ENCODE measurements at places on chromosomes 11 and 22.

DNA sequence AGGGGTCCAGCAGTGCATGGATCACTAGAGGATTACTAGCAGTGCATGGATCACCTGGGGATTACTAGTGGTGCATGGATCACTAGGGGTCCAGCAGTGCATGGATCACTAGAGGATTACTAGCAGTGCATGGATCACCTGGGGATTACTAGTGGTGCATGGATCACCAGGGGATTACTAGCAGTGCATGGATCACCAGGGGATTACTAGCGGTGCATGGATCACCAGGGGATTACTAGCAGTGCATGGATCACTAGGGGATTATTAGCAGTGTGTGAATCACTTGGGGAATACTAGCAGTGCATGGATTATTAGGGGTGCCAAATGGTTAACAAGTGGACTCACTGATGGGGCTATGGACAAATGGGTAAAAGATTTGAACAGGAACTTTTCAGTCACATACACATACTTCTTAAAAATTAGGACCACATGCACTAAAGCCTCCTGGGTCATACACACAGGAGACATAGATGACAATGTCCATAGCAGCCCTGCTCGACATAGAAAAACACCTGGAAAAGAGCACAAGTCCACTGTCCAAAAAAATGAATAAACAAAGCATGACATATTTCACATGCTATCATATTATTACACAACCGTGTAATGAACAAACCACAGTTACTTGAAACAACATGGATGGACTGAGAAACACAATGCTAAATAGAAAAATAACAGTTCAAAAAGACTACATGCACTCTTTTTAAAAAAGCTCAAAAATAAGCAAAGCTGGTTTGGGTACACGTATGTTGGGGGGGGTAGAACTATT, 109.8 kb downstream of the CD44 start:
- DNase-seq = no peak

DNA sequence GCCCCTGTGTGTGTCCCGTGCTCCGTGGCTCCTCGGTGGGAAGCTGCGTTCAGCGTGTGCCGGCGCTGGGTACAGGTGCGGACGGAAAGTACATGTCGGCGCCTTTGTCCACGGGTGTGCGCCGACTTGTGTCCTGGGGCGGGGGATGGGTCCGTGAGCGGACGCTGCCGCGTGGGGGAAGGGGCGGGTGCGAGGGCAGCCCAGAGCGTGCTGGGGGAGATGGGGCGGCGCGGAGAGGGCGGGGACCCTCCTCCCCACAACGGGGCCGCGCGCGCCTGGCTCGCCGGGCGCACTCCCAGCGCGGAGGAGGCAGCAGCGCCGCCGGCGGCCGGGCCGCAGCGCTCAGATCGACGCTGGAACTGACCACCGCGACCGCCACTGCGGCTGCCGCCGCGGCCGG, 33.6 kb upstream of the RELT start:
- peak; percentile 86 for DNase-seq

DNA sequence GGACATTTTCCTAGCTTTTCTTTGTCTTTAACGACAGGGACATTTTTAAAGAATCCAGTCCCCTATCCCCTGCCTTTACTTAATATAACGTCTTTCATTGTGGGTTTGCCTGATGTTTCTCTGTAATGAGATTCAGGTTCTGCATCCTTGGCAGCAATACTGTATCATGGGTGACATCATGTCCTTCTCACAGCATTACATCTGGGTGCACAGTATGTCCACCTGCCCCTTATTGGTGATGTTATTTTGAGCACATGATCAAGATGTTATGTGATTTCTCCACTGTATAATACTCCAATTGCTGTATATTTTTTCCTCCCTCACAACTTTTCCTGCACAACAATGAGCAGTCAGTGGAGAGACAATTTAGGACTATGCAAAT, 9.7 kb upstream of the STK33 start:
- no peak for DNase-seq

DNA sequence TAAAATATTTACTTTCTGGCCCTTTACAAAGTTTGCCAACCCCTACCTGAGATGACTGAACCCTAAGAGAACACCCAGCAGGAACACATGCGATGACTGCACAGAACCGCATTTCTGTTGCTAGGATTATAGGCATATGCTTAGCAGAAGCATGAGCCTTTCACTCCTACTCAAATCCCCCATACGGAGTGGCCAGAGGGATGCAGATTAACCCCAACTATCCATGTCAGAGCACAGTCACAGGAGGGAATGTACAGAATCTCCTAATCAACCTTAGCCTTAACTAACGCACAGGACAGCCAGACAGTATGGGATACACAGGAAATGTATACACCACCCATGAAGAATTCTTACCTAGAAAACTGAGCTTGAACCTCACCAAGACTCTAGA, 6.2 kb downstream of the HPS4 start:
- DNase-seq = no peak

- DNase-seq = no peak
Observed at GRCh38 chr11:25702417-25702816, 629.5 kb upstream of the ANO3 start.

- peak; percentile 8 for DNase-seq
Observed at GRCh38 chr11:84681456-84681855, 945.7 kb downstream of the DLG2 start.

DNA sequence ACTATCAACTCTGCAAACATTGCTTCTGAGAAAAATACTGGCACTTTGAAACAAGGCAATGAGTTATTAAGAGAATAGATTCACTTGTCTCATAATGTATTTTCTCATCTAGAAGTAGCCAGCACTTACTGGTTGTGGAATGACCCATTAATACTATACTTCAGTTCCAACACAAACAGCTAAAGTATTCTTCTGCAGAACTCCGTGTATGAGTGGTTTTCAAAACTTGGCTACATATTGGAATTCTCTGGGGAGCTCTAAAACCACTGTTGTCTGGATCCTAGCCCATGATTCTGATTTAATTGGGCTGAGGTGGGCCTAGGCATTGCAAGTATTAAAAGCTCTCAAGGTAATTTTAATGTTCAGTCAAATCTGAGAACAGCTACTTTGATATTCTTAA, 1416.4 kb upstream of the RAG2 start:
- DNase-seq = no peak

DNA sequence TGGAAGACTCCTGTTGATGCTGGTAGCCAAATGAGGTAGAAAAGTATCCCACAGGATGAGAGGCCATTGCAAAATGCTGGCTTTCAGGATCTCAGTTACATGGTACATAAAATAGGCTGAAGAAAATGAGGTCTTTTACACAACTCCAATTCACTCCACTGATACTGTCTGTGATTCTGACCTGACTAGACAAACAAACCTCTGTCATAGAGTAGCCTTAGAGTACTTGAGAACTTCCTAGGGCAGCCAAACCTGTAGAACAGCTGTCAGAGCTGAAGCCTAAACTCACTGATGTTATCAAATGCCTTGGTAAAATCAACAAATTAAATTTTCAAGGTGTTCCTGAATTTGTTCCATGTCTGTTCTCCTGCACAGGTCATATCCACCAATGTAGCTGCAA, 26.2 kb upstream of the POGLUT3 start:
- no peak for DNase-seq

DNA sequence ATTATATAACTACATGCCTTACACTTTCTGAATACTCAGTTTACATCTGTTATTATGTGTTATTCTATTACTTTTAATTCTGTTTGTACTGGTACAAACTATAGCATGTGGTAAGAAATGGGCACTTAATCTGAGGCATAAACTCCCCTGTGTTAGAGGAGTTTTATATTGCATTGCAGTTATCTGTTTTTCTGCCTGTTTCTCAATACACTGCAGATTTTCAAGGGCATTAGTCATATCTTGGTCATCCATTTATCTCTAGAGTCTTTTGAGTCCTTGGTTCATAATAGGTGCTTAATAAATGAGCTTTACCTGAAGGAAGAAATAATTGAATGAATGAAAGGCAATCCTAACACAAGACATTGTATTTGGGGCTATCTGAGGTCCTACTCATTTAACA, 182.9 kb upstream of the CTSC start:
- no peak for DNase-seq

- DNase-seq = no peak
Observed at GRCh38 chr22:27397954-27398342, 403.6 kb downstream of the MN1 start.

- no peak for DNase-seq
Observed at GRCh38 chr22:39177456-39177775, 24.9 kb upstream of the CBX7 start.

DNA sequence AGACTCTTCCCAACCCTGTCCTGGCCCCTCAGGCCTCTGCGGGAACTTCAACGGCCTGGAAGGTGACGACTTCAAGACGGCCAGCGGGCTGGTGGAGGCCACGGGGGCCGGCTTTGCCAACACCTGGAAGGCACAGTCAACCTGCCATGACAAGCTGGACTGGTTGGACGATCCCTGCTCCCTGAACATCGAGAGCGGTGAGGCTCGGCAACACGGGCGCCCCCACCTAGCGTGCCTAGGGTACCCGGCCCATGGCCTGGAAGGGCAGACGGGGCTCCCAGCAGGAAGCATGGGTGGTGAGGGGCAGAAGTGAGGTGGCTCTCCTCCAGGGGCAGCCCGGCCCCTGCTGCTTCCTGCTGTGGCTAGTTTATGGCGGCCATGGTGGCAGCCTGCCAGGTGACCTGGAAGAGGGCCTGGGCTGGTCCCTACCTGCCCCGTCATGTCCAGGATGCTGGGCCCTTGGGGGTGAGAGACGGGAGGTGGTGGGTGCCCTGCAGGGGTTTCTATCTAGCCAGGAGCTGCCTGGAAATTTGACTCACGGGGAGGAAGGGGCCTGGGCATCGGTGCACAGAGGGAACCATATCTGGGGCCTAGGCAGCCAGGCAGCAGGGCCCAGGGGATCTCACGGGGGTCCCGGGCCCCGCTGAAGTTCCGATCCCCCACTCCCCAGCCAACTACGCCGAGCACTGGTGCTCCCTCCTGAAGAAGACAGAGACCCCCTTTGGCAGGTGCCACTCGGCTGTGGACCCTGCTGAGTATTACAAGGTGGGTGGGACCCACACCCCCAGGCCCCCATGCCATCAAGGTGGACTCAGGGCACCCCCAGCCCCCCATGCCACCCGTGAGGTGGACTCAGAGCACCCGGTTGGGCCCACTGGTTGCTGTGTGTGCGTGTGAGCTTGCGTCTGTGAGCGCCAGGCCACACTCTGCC, 9.2 kb downstream of the MUC2 start:
- DNase-seq = no peak

DNA sequence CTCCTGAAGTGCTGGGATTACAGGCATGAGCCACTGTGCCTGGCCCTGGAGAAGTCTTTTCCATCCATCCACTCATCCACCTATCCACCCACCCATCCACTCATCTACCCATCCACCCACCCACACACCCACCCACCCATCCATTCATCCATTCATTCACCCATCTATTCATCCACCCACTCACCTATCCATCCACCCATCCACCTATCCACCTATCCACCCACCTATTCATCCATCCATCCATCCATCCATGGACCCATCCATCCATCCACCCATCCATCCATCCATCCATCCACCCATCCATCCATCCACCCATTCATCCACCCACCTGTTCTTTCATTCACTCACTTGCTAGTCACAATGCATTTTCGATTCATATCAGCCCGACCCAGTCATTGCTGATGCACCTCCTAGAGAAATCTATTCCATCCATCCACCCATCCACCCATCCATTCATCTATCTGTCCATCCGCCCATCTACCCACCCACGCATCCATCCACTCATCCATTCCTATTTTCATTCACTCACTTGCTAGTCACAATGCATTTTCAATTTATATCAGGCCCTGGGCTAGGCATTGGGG, 17.7 kb upstream of the SUN2 start:
- DNase-seq = no peak

DNA sequence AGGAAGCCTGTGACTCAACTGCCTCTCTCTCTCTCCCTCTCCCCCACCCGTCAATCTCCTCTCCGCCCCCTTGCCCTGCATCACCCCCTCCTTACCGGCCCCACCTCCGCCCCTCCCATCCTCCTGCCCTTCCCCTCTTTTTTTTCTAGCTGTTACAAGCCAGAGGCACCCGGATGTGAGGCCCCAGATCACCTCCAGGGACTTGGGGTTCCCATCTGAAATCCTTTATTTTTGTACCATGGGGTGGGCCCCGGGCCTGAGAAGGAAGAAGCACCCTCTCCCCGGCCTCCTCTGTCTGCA, 10.8 kb downstream of the KCTD17 start:
- DNase-seq = no peak

- no peak for DNase-seq
Observed at GRCh38 chr11:111698852-111699559, 67.2 kb downstream of the PPP2R1B start.

DNA sequence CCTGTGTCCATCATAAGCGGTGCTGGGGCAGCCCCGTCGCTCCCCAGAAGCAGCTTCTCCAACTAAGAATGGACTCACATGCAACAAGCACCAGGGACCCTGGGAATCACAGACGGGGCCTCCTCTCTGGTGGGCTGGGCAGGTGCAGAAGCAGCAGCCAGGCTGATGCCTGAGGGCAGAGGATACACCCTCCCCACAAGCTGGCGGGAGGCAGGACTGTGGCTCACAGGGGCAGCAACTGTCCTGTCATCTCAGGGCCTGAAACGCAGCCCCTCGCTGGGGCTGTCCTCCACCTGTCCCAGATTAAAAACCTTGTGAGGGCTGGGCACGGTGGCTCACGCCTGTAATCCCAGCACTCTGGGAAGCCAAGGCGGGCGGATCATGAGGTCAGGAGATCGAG, 3.1 kb upstream of the SBF1 start:
- DNase-seq = no peak

DNA sequence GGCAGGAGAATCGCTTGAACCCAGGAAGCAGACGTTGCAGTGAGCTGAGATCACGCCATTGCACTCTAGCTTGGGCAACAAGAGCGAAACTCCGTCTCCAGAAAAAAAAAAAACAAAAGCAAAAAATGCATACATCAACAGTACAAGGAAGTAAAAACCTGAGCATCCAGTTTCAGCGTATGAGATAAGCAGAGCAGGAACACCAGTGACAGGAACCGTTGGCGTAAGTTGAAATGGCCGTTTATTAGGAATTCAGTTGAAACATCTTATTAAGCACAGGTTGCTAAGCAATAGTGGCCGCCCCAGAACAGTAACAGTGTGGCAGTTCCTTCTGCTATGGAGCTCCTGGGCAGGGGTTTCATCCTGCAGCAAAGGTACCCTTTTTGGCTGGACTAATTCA, 4.0 kb upstream of the L3MBTL2 start:
- DNase-seq = no peak

DNA sequence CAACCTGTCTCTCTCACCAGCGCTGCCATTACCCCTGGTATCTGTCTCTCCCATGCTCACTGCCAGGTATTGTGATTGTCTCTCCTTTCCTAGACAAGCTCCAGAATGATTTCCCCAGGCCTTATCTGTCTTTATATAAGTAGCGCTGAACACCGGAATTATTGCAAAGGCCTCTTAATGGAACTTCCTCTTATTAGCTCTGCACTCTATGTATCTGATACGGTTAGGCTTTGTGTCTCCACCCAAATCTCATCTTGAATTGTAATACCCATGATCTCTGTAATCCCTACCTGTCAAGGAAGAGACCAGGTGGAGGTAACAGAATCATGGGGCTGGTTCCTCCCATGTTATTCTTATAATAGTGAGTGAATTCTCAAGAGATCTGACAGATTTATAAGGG, 39.3 kb downstream of the DDI1 start:
- DNase-seq = no peak

- no peak for DNase-seq
Observed at GRCh38 chr11:44957776-44958564, 7.3 kb upstream of the TP53I11 start.

- peak; percentile 73 for DNase-seq
Observed at GRCh38 chr11:131534611-131535010, 164.2 kb downstream of the NTM start.

GRCh38 chr22:20228055-20228938, 39.8 kb downstream of the RTN4R start:
- DNase-seq = no peak

- no peak for DNase-seq
Observed at GRCh38 chr11:39860931-39861330, 1598.5 kb downstream of the LRRC4C start.
